ENCODE measurements at places on chromosomes 3 and 15.

DNA sequence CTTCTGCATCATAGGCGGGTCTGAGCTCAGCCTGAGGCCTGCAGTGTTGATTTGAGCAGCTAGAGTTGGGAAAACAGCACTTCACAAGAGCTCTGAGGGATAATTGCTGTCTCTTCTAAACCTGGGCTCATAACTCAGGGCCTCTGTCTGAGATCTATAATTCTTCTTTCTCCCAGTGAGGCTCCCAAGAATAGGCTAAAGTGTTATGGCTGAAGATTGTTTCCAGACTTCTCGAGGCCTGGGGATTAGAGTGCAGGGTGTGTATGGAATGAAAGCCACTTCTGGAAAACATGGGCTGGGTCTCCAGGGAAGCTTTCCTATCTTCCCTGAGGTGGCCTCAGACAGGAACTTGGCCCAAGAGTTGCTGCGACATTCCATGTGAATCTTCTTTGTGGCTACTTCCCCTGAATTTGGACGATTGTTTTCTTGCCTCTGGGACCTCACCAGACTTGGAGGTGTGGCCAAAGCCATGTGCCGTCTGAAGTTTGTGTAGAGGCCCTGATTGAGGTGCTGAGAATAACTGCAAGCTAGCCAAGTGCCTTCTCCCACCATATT lies 26.5 kb downstream of the MTMR14 start:
- no peak for DNase-seq

- DNase-seq, result no peak
Observed at GRCh38 chr15:25787855-25788520, 75.1 kb downstream of the ATP10A start.

- DNase-seq, result no peak
Observed at GRCh38 chr3:56196700-56197099, 271.6 kb downstream of the ERC2 start.

DNA sequence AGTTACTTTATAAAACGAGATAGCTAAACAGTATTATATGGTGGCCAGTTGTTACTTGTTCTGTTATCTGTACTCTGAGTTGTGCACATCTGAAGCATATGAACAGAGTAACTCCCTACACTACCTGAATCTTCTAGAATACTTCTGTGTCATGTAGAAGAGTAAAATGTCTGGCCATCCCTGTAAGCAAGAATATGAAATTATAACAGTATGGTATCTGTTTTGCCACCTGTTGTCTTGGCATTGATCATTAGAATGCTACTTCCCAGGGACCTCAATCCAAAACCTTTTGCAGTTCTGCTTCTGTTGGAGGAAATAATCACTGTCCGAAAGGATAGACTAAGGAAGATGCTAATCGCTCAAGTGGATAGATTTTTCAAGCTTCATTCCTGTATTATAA lies 1.9 kb downstream of the TEX9 start:
- DNase-seq, result no peak

DNA sequence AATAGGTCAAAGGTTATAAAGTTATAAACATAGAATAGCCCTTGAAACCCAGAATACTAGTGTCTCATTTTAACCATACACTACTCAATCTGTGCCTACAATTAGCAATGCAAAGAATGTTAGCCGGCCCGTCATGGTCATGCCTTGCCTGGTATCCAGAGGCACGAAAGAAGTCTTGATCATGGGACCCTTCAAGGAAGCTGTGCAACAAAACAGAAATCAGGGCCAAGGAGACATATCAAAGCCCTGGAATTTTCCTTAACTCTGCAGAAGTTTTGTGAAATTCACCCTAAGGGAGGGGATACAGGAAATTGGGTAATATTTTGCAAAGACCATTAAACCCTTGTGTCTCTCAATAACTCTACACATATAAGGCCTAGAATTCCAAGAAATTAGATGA lies 482.4 kb downstream of the ROBO1 start:
- no peak for DNase-seq

- DNase-seq, result no peak
Observed at GRCh38 chr15:43808960-43809678, 8.7 kb downstream of the HYPK start.

DNA sequence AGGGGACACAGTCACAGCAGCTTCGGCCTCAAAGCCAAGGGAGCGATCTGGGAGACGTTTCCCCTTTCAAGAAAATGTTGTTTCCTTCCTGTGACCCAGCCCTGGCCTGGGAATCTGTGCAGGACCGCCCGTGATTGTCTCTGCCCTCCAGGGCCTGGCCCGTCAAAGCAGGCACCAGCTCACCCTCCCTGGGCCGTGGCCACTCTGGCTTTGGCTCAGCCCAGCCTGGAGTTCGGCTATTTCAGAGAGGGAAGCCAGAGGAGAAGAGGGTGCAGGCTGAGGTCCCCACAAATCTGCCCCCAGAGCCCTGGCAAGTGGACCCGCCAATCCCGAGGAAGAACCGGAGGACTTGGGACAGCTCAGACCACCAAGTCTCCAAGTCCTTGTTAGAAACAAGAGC lies 12.7 kb downstream of the GATA2 start:
- no peak for DNase-seq

GRCh38 chr3:126539558-126540250 lies 15.7 kb downstream of the CHST13 start:
- no peak for DNase-seq

- no peak for DNase-seq
Observed at GRCh38 chr3:174132006-174132405, 727.1 kb upstream of the NAALADL2 start.

GRCh38 chr15:95760508-95760907 lies 570.0 kb upstream of the NR2F2 start:
- no peak for DNase-seq

- DNase-seq, result no peak
Observed at GRCh38 chr15:100560323-100560722, 31.6 kb upstream of the CERS3 start.

GRCh38 chr3:44469914-44470313 lies 7.6 kb downstream of the ZNF445 start:
- DNase-seq, result no peak

GRCh38 chr3:53811143-53811927 lies 34.9 kb downstream of the CHDH start:
- DNase-seq, result no peak

GRCh38 chr15:99850517-99850916 lies 117.3 kb upstream of the LYSMD4 start:
- no peak for DNase-seq

DNA sequence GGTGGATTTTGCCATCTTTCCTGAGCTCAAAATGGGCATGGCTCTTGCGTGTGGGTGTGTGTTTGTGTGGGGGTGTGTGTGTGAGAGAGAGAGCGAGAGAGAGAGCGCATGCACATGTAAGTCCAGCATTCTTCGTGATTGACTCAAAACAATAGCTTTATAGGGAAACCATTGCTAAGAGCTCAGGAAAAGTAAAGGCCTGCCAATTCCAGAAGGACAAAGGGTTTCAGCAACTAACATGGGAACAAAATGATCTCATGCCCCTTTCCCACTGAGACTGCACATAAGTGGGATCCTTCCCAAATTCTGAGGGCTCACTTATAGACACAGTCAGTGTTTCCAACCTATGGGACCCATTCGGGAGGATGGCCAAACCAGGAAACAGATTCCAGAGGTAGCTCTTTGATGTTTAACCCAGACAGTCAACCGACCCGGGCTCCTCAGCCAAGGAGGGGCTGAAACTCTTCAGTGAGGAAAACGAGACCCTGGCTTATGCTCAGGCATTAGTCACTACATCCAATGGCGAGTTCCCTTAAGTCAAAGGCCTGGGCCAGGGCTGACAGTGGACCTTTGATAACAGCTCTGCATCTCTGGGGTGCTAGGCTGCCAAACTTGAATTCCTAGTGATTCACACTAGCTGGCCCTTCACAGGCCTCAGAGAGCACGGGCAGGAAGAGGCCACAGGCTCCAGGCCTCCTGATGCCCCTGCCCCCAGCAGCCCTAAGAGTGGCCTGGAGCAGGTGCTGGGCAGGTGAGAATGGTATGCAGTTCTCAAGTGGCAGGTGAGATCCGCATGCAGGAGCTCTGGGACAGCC lies 305.0 kb upstream of the C2CD4B start:
- no peak for DNase-seq

- no peak for DNase-seq
Observed at GRCh38 chr3:54137311-54137710, 15.0 kb downstream of the CACNA2D3 start.

DNA sequence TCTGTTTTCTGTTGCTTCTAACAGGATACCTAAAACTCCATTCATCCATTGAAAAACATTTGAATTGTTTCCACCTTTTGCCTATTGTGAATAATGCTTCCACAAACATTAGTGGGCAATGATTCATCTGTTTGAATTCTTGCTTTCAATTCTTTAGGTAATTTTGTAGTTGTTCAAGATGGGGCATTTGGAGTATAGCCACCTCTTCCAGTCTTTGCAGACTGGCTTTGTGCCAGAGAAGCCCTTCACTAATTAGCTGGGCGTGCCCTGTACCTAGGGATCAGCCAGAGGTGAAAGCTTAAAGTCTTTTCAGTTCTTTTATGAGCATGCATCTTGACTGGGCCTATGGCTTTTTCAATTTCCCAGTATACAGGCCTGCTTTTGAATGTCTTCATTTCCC lies 10.9 kb downstream of the RTP1 start:
- DNase-seq, result no peak

- no peak for DNase-seq
Observed at GRCh38 chr3:73727117-73727821, 102.5 kb upstream of the PDZRN3 start.

- no peak for DNase-seq
Observed at GRCh38 chr15:32966512-32966911, 228.0 kb downstream of the FMN1 start.

DNA sequence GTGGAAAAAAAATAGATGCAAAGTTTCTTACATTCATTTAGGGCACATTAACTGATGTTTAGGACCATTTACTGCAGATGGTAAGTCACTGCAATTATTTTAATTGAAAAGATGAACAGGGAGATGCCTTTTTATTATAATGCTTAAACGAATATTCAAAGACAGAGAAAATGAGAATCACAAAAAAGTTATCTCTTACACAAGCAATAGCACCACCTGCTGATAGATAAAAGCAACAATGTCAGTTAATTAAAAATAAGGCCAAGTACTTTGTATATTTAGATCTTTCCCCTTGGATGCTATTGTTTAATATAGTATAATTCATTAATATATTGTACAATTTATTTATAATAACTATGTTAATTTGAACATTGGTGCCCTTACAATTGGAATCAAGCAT lies 55.9 kb downstream of the IFT80 start:
- DNase-seq, result peak; percentile 30

DNA sequence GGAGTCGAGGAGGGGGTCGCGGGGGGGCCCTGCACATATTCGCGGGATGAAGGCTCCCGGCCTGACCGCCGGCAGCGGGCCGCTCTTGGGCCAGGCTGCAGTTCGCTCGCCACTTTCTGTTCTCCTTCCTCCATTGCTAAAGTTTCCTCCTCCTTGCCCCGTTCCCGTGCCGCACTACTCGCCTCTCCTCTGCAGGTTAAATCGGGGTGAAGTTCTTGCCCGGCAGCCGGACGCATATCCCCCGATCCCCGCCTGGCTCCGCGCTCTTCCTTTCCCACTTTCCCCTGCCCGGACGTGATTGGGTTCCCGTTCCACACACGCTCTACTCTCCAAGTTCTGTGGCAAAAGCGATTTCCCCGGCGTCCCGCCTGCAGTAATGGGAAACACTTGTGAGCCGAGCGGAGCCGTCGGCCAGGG lies 556 bp downstream of the CRYBG3 start:
- DNase-seq, result no peak

- DNase-seq, result no peak
Observed at GRCh38 chr3:182912474-182912873, 67.9 kb downstream of the DCUN1D1 start.

DNA sequence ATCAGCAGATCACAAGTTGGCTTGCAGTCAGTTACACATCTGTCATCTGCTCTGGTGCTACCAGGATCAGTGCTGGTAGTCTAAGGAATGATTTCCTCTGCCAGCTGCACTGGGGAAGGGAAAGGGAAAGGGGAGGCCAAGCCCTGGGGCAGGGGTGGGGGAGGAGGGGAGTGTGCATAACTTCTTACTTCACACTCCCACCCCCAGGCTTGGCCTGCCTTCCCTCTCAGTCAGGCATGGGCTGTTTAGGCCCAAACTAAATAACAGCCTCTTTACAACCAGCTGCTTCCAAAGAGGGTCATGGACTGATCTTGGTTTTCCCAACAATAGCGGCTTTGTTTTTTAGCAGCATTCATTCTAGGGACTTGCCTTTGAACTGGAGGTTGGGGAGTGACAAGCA lies 86.1 kb upstream of the PSMD6 start:
- DNase-seq, result no peak

- no peak for DNase-seq
Observed at GRCh38 chr15:62624547-62625378, 417.8 kb upstream of the TPM1 start.

GRCh38 chr3:125179143-125179883 lies 33.2 kb downstream of the SLC12A8 start:
- no peak for DNase-seq

DNA sequence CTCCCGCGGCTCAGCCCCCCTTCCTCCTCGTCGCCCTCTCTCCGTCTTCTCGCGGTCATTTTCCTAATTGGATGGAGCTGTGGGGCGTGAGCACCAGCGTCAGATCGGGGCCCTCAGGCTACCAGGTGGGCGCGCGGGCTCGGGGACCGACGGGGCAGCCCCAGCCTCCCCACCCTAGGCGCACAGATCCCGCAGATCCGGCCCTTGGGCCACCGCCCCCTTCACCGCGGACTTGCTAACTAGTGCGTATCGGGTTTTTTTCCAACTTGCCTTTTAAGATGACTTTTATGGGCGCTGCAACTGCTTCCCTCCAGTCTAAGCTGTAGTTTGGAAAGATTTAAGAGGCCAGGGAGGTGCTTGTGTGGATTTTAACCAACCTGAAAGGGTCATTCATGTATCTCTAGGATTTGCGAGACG lies 1.3 kb downstream of the ZNF710 start:
- DNase-seq, result no peak

GRCh38 chr3:173920386-173920785 lies 522.8 kb downstream of the NLGN1 start:
- no peak for DNase-seq

DNA sequence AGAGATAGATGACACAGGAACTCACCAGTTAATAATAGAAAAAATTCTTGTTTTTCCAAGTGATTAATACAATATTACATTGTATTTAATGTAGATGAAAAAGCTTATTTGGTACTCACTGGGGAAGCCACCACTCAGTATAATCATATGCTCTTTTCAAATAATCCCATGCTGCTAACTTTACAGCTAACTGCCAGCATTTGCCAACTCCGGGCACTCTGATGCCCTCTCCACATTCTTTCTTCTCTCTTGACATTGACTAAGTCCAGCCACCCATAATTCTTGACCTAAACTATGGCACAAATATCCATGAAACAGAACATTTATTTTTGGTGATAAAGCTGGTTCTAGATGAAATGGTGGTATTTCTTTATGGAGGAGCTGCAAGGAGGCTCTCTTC lies 384.9 kb downstream of the ZBTB20 start:
- no peak for DNase-seq

- DNase-seq, result no peak
Observed at GRCh38 chr3:154060238-154061000, 60.8 kb upstream of the ARHGEF26 start.

GRCh38 chr3:179149406-179149867 lies 1.3 kb downstream of the PIK3CA start:
- DNase-seq, result no peak
